Ovary (tissue), 10 donors: ENCODE measurements at places on chromosomes 2 and 18.

GRCh38 chr2:85433511-85434089, 15.1 kb downstream of the SH2D6 start:
- peak; percentile 95 for DNase-seq

DNA sequence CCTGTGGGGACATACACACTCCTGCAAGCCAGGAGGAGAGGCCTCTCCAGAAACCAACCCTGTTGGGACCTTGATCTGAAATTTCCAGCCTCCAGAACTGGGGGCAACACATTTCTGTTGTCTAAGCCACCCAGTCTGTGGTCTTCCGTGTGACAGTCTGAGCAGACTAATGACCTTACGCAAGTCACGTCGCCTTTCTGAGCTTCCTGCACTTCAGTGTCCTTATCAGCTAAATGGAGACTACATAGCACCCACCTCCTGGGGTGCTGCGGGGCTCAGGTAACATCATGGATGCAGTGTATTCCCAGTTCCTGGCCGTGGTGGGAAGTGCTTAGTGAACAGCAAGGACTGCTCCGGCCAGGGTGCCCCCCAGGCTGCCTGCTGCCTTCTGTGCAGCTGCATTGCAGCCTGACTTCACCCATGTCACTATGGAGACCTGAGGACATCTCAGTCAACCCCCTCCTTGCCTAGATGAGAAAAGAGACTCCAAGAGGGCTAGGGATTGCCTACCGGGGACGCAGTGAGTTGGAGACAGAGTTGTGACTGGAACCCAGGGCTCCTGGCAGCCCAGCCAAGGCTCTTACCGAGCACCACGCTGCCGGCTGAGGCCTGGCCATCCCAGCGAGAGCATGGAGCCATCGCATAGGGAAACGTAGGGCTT, 61.2 kb upstream of the FZD5 start:
- DNase-seq: no peak

DNA sequence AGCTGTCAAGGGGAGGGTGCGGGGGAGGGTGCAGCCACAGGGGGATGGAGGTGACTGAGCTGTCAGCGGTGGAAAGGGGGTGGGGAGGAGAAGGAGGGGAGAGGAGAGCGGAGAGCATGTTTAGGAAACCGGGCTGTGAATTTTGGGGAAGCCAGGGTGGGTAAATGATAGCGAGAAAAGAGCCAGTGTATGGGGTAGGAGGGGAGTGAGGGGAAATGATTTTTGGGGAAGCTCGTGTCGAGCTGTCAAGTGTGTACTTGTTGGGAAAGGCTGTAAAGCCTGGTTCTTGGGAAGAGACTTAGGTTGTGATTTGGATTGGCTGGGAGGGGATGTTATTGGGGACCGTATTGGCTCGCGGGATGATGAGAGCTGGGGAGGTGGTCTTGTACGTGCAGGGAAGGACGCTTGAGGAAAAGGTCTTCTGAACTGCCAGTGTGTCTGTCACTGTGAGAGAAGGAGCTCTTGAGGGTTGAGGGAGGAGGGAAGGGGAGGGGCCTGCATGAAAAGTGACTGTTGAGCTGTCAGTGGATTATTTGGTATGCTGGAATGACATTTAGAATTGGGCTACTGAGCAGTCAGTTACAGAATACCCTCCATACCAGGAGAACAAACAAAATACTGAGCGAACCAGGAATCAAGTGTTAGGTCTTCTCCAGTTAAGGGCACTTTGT, 1.0 kb downstream of the UBR3 start:
- no peak for DNase-seq

DNA sequence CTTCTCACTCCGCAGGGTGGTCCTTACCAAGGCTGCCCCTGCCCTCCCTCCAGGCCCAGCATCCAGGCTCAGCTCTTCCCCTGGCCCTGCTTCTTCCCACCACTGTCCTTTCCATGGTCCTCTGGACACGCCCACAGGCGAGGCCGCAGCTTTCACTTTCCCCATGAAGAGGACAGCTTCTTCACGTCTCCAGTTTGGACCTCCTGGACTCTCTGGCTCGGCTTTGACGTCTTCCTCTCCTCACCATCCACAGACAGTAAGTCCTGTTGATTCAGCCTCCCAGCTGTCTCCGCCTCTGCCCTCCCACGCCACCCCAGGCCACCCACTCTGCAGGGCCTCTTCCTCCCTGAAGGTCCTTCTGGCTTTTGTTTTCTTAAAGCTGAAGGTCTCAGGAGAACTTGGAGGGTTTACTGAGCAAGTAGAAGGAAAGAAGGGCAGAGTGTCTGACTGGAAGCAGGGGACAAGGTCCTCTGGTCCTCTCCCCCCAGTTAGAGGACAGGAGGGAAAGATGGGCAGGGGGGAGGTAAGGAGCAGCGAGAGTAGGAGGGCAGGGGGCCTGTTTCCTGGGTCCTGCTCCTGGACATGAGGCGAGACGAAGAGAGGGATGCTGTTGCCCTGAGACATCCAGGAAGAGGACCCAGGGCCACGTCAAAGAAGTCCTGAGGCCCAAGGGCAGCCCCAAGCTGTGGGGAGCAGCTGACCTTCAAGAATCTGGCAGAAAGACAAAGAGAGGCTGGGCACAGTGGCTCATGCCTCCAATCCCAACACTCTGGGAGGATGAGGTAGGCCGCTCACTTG, 24.7 kb upstream of the NMUR1 start:
- DNase-seq: peak; percentile 68

DNA sequence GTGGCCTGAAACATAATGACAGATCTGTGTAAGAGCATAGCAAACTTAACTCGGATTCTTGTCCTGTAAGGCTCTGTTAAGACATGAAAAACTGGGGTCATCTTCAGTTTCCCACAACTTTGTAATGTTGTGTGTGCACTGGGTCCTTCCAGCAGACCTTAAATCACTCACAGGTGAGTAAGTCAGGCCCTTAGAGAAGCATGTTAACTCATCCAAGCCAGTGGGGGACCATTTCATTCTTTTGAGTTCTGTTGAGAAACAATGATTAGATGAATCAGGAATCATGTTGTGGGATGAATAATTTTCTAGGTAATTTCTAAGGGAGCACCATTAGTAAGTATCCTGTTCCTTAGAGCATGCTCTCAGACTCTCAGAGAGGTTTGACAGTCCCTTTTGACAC, 167.1 kb downstream of the ESCO1 start:
- DNase-seq: no peak

DNA sequence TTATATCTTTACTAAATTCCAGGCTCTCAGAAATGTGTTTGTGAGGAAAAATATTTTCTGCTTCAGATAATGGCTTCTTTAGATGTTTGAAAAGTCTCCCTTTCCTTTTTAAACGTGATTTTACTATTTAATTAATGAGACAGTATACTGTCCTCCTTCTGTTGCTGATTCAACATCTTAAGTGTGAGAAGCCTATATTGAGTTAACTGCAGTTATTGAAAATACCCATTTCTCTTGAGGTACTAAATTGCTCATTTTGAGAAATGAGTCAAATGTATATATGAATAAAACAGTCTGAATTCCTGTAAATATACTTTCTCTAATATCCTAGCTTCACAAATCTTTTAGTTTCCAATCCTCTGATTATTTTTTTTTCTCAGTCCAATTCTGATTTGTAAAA, 470.2 kb downstream of the PTPRM start:
- DNase-seq: no peak

- no peak for DNase-seq
These were observed 47.2 kb downstream of the AGAP1 start for GRCh38 chr2:235541016-235541415.

- DNase-seq: no peak
These were observed 3.3 kb downstream of the SH3BP4 start for GRCh38 chr2:234955091-234955591.

- no peak for DNase-seq
These were observed 164.4 kb downstream of the SOCS6 start for GRCh38 chr18:70453058-70453775.

DNA sequence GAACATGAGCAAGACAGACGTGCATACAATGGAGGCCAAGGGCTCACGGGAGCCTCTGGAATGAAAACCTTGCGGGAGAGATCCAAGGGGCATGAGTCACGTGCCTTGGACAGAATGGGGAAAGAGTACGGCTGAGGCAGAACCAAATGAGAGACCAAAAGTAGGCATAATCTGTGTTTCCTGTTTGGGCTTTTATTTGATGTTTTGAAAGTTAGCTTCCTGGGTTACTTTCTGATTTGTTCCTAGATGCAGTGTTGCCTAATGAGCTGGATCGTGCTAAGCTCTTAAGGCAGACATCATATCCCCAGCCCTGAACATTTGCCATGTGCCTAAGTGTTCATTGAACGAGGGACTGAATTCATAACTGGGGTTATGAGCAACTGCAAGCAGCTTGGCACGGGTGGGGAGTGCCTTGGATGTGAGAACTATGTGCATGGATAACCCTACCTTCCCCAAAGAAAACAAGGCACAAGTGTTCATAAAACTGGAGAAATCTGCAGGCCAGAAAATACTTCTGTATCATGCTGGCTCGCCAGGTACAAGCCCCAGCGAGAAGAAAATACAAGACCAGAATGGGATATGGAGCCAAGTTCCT, 60.3 kb upstream of the RPL31 start:
- no peak for DNase-seq

DNA sequence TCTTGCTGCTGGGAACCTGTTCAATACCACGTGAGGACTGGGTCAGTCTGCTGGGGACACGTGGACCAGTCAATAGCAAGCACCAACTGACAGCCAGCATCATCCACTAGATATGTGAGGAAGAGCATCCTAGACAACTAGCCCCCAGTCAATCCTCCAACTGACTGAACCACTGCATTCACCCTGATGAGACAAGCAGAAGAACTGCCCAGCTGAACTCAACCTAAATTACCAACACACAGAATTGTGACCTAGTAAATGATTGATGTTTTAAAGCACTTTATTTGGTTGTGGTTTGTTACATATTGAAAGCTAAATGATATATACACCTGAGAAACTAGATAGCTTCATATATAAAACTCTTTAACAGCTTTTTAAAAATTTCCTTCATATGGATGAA, 15.7 kb downstream of the IRS1 start:
- DNase-seq: no peak

DNA sequence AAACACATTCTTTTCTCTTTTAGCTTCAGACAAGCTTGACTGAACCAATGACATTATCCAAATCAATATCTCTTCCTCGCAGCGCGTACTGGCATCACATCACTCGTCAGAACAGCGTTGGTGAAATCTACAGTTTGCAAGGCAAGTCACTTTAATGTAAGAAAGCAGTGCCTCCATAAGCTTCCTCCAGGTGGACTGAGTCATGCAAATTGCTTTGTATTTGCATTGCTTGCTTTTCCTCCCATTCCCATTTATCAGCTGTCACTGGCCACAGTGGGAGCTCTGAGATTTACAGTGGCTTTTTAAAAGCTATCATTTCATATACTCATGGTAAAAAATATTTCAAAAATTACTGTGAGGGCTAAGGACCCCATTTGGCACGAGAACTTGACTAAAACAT, 189.9 kb downstream of the CD226 start:
- no peak for DNase-seq

GRCh38 chr2:19686439-19686838, 215.3 kb downstream of the TTC32 start:
- no peak for DNase-seq

GRCh38 chr2:88865801-88866371, 174.4 kb downstream of the RPIA start:
- no peak for DNase-seq

- no peak for DNase-seq
These were observed 642.6 kb downstream of the RNF144A start for GRCh38 chr2:7559791-7560190.

DNA sequence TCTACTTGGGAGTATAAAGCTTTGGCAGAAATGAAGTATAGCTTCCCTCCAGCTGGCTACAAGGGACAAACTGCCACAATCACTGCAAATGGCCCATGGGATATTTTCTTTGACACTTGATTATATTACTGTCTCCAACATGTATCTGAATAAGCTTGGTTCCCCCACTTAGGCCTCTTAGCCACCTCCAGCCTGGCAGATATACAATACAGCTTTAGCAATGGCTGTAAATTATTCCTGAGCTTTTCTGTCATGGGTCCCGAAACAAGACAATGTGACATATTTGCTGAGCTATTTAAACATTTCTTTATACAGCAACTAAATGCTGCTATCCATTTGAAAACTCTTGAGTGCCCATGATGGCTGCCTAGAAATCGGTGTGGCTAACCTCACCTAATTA, 406.2 kb downstream of the SUCLG1 start:
- DNase-seq: no peak

- DNase-seq: no peak
These were observed 71.2 kb downstream of the MAP4K4 start for GRCh38 chr2:101768556-101769220.

DNA sequence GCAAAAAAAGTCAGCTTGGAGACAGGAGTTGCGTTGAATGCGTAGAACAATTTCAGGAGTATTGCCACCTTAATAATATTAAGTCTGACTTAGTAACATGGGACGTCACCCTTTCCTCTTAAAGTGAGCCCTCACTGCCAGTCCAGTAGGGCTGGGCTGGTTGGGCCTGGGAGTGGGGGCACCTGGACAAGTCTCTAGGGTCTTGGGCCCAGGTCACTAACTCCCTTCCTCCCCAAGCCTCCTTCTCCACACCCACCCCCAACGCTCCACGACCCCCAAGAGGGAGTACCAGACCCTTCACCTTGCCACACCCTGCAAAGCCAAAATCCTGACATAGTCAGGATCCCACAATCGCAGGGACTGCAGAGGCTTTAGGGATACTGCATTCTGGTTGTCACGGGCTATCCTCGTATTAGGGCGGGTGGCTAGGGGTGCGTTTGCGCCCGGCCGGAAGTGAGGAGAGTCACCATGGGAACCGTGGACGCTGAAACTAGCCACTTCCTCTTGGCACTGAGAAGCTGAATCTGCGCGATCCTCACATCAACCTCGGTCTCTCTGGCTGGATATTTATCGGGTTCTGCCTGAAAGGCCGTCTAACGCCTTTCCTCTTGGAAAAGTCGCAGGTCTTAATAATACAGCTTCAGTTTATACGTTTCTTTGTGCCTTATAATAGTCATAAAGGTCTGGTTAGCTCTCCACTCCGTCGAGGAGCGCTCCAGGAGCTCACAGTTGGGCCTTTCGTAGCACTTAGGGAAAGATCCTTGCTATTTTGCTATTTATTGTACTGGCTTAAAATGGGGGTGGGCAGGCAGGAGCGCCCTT, 10.3 kb upstream of the CXXC1 start:
- peak; percentile 79 for DNase-seq

DNA sequence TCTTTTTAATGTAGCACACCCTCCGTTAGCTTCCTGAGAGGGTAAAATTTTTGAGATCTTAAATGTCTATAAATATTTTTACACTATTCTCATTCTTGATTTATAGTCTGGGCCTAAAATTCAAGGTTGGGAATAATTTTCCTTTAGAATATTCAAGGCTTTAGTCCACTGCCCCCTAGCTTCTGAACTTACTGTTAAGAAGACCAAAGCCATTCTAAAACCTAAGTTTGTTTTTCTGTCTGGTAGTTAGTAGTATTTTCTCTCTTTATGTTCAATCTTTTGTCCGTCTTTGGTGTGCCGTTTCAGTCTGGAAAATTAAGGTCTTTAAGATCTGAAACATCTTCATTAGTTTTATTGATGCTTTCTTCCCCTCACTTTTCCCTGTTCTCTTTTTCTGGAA, 14.5 kb downstream of the OSBPL6 start:
- no peak for DNase-seq

GRCh38 chr2:204933735-204934374, 388.6 kb downstream of the PARD3B start:
- DNase-seq: no peak

- no peak for DNase-seq
These were observed 13.1 kb upstream of the CRACDL start for GRCh38 chr2:98948956-98949739.
